ENCODE measurements at places on chromosomes 7 and 10. TPM values are rescaled to one million over a fixed set of nuclear protein-coding genes. Genes with fewer than 3 reads are reported as not detected.

Gene PARD3
- total RNA-seq = 98.9 TPM

Gene PAOX
- total RNA-seq = 15.0 TPM

Gene CCDC172
- total RNA-seq = not detected

Gene NUDCD3
- total RNA-seq = 59.3 TPM

Gene FOXI2
- 0.13 TPM for total RNA-seq

Gene DNAJC12
- 7.1 TPM for total RNA-seq

Gene MRLN
- not detected for total RNA-seq

Gene COL13A1
- total RNA-seq = 3.3 TPM

Gene COL28A1
- total RNA-seq = 17.4 TPM

DNA sequence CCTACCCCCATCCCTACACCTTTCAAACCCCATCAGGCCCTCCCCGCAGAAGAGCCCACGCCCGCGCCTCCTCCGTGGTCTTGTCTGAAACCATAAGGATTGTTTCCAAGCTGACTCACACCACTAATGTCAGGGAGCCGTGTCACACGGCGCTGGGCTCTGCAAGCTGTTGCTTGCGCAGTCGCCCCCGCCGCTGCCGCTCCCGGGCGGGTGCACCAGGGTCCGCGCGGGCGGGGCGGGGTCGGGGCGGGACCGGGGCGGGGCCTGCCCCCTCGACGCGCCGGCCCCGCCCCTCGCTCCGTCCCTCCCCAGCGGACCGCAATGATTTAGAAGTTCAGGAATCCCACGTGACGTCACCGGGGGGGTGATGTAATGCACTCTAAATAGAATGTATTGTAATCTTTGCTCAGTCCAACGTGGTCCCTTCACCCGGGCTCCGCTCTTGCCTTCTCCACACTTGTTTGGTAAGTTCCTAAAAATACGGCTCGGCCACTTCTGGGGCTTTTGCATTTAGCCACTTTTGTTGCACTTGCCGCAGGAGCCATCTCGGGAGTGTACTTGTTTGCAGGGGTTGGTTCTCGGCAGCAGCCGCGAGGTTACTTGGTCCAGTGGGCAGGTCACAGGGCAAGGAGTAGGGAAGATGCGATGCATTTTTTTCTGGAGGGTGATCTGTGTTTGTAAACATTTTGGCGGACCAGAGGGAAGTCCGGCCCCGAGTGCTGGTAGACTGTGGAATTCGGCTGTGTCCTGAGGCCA, 3.2 kb upstream of the CREB5 start:
- H3K4me1 ChIP-seq = peaks cover 50% of the 10 kb centered on the region
- peak; percentile 100 for DNase-seq
- no peaks in the 10 kb centered on the region for H3K27me3 ChIP-seq

DNA sequence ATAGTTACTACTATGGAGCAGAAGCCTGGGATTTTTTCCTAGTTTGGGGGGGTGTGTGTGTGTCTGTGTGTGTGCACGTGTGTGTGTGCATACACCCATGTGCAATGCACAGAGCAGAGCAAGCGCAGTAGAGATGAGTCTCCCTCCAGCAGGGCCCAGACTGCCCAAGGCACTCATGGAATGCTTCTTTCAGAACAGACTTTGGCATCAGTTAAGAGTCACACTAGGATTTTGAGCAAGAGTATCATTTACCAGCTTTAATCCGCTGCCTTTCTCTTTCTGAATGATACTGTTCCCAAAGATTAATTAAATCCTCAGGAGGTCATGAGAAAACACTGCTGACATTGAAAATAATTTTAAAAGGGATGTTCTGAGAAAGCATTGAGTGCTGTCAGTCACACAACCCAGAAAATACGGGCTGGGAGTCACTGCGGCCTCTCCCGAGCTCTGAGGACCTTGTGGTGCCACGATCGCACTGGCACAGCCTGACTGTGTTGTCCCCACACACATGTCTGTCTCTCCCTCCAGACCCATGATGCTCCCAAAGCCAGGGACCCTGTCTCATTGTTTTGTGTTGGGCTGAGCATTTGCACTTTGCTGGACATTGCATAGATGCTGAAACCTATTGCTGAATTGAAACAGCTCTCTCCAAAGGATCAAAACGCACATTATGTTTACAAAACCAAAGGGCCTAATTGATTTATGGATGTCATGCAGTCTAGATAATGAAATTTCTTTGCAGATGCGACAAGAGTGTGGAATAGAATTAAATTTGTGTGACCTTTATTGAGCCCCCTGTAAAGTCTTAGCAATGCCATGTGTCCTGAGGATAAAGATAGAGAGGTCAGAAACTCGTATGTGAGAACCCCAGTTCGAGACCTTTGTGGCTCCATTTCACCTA, 54.7 kb upstream of the FIGNL1 start:
- H3K36me3 ChIP-seq = no peaks in the 10 kb centered on the region
- DNase-seq = no peak
- H3K27me3 ChIP-seq = no peaks in the 10 kb centered on the region

DNA sequence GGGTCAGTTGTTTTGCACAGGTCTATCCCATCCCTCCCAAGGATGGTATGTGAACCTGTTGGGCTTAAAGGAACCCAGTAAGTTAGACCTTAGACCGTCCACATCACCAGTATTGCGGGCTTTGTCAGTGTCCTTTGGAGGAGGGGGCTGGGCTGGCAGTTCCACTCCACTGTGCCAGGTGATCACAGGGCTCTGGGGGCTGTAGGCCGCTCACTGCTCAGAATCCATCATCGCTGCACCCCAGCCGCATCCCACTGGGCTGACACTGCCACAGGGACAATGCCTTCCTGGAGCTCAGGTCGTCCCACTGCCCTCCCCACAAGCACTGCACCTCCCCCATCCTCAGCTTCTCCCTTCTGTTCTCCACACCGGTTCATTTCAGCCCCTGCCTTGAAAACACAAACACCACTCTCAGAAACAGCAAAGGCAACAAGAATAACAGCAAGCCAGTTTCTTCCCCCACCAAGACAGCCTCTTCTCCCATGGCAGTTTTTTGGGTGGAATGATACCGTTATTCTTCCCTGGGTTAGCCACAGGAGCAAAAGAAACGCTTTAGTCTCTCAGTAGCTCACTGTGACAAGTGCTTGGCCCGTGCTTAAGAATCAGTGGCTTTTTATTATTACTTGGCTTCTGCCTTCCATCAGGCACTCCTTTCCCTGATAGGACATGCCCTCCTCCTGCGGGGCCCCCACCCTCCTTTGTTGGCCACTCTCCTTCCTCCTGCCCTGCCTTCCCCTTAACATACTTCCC, 111.2 kb downstream of the GRK5 start:
- no peaks in the 10 kb centered on the region for H3K36me3 ChIP-seq
- no peaks in the 10 kb centered on the region for H3K27me3 ChIP-seq
- H3K27ac ChIP-seq = no peak overlapping the region
- no peak for DNase-seq

GRCh38 chr7:99563650-99564049, 5.2 kb downstream of the ZNF655 start:
- peaks cover 62% of the 10 kb centered on the region for H3K36me3 ChIP-seq
- peaks cover 40% of the 10 kb centered on the region for H3K4me1 ChIP-seq
- no peak for DNase-seq
- H3K27ac ChIP-seq = peak overlapping the region; percentile 59
- no peaks in the 10 kb centered on the region for H3K27me3 ChIP-seq

GRCh38 chr7:6316226-6316625, 43.8 kb upstream of the CYTH3 start:
- no peaks in the 10 kb centered on the region for H3K27me3 ChIP-seq
- peaks cover 15% of the 10 kb centered on the region for H3K4me1 ChIP-seq
- DNase-seq = no peak
- peak overlapping the region; percentile 38 for H3K27ac ChIP-seq

GRCh38 chr7:150444674-150445365, 5.6 kb upstream of the GIMAP8 start:
- H3K36me3 ChIP-seq = no peaks in the 10 kb centered on the region
- DNase-seq = peak; percentile 79
- H3K4me3 ChIP-seq = no peak overlapping the region
- no peak overlapping the region for H3K27ac ChIP-seq
- peaks cover 14% of the 10 kb centered on the region for H3K4me1 ChIP-seq

- H3K27me3 ChIP-seq = no peaks in the 10 kb centered on the region
- peaks cover 38% of the 10 kb centered on the region for H3K36me3 ChIP-seq
- H3K4me3 ChIP-seq = no peak overlapping the region
- DNase-seq = no peak
- H3K27ac ChIP-seq = no peak overlapping the region
These were observed 1.8 kb downstream of the RPS24 start for GRCh38 chr10:78035437-78035836.

DNA sequence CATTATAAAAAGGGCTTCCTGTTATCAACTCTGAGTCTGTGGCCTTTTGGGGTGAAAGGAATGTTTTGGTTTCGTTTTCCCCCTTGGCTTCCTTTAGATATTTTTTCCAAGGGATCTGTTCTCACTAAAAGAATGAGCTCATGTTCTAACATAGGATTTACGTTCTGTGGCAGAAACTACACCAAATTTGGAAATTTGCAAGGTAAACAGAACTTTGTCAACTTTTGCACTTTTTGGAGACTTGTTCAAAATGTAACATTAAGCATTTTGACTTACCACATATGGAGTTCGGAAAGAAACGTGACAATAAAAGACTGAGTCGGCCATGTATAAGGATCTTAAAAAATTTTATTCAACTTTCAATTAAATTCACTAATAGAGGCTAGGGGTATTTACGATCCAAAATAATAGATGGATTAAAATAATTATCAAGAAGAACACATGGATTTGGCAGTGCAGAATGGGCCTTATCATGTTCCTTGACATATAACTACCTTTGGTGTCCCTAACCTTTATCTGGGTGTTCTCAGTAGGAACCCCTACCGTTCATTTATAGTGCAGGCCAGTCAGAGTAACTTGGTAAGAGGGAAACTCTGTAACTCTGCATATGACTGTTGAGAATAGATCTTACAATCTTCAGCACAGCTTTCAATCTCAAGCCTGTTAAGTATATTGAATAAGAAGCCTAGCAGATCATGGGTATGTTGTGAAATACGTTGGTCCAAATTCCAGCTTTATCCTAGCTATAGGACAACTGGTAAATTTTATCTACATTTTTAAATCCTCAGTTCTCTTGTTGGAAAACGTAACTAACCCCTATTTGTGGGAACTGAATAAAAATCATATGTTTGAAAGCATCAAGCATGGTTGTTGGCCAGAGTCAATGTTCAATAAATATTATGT, 11.8 kb downstream of the CPED1 start:
- H3K4me1 ChIP-seq = peaks cover 41% of the 10 kb centered on the region
- H3K36me3 ChIP-seq = no peaks in the 10 kb centered on the region
- peak overlapping the region; percentile 15 for H3K27ac ChIP-seq
- DNase-seq = no peak
- H3K27me3 ChIP-seq = no peaks in the 10 kb centered on the region

GRCh38 chr7:136312592-136312991, 335.4 kb upstream of the MTPN start:
- H3K36me3 ChIP-seq = no peaks in the 10 kb centered on the region
- no peaks in the 10 kb centered on the region for H3K27me3 ChIP-seq
- no peak for DNase-seq
- no peaks in the 10 kb centered on the region for H3K4me1 ChIP-seq
- no peak overlapping the region for H3K27ac ChIP-seq

GRCh38 chr10:110841767-110842267, 29.9 kb upstream of the PDCD4 start:
- no peak overlapping the region for H3K27ac ChIP-seq
- no peaks in the 10 kb centered on the region for H3K27me3 ChIP-seq
- no peaks in the 10 kb centered on the region for H3K36me3 ChIP-seq
- no peak overlapping the region for H3K4me3 ChIP-seq
- peaks cover 18% of the 10 kb centered on the region for H3K4me1 ChIP-seq
- no peak for DNase-seq

DNA sequence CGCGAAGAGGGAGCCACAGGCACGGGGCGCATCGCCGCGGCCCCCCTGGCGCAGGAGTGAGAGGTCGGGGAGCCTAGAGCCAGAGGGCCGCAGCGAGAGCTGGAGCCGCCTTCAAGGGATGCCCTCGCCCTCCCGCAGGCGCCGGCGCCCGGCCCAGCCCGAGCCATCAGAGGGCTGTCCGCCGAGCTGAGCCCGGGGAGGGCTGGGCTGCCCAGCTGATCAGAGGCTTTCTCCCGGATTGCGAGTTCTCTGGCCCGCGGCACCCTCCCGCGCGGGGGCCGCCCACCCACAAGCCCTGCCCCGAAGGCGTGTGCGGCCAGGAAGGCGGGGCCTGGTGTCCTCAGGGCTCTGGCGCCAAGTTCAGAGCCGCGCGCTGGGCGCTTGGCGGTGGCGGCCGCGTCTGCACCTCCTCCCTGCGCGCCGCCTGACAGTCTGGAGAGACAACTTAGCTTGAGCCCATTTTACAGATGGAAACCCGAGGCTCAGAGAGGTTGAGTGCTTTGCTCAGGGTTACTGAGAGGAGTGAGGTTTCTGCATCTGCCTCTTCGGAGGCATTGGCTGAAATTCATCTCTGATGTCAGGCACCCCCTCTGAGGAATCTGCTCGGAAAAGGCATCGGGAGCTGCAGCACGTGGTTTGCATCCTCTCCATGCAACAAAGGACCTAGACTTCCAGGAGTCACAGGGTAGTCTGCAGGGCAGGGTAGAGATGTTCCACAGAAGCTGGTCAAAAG, 3.8 kb upstream of the ANTXRL start:
- H3K27me3 ChIP-seq = no peaks in the 10 kb centered on the region
- H3K36me3 ChIP-seq = no peaks in the 10 kb centered on the region
- DNase-seq = no peak
- H3K4me1 ChIP-seq = peaks cover 29% of the 10 kb centered on the region
- peak overlapping the region; percentile 59 for H3K4me3 ChIP-seq

GRCh38 chr7:116122972-116123595, 87.3 kb upstream of the TES start:
- no peak overlapping the region for H3K4me3 ChIP-seq
- no peaks in the 10 kb centered on the region for H3K36me3 ChIP-seq
- H3K4me1 ChIP-seq = peaks cover 5% of the 10 kb centered on the region
- H3K27ac ChIP-seq = no peak overlapping the region

- peaks cover 7% of the 10 kb centered on the region for H3K27me3 ChIP-seq
- peaks cover 37% of the 10 kb centered on the region for H3K4me1 ChIP-seq
- no peak overlapping the region for H3K4me3 ChIP-seq
- no peak overlapping the region for H3K27ac ChIP-seq
- no peak for DNase-seq
- H3K36me3 ChIP-seq = no peaks in the 10 kb centered on the region
These were observed 11.6 kb upstream of the NKX2-3 start for GRCh38 chr10:99520847-99521764.

- H3K36me3 ChIP-seq = peaks cover 19% of the 10 kb centered on the region
- no peak overlapping the region for H3K4me3 ChIP-seq
- no peak for DNase-seq
- H3K27me3 ChIP-seq = no peaks in the 10 kb centered on the region
- H3K27ac ChIP-seq = no peak overlapping the region
- H3K4me1 ChIP-seq = no peaks in the 10 kb centered on the region
These were observed 141.1 kb downstream of the CCSER2 start for GRCh38 chr10:84469470-84469869.

- H3K4me3 ChIP-seq = no peak overlapping the region
- H3K27me3 ChIP-seq = no peaks in the 10 kb centered on the region
- H3K36me3 ChIP-seq = no peaks in the 10 kb centered on the region
- no peak overlapping the region for H3K27ac ChIP-seq
- no peak for DNase-seq
These were observed 3.7 kb downstream of the OGDHL start for GRCh38 chr10:49758249-49758930.

- no peak overlapping the region for H3K4me3 ChIP-seq
- H3K27ac ChIP-seq = peak overlapping the region; percentile 98
- peaks cover 63% of the 10 kb centered on the region for H3K4me1 ChIP-seq
- no peaks in the 10 kb centered on the region for H3K27me3 ChIP-seq
- no peak for DNase-seq
These were observed 126.9 kb downstream of the TACC2 start for GRCh38 chr10:122115874-122116273.
